Spinal cord (tissue), 10 donors: ENCODE measurements at places on chromosomes 2 and 18.
A peak's percentile ranks its signal among the peaks of the same experiment; 100 is the strongest.

DNA sequence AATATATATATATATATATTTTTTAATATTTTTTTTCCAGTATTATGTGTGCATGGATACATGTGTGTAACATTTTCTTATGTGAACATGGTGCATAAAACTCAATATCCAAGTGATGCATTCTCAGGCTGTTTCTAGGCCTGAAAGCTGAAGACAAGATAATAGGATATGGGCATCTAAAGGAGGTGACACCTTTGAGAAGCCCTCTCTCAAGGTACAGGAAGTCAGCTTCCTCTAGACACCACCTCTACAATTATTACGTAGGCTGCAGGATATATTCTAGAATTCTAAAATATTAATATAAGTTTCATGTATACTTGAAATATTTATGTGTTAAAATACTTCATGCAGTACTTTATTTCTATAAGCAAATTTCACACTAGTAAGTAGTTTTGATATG lies 327.5 kb downstream of the PTPRM start:
- no peak for DNase-seq

- no peak for DNase-seq
Measured at GRCh38 chr2:74922592-74923227, 35.7 kb upstream of the POLE4 start.

GRCh38 chr2:26585966-26586365 lies 55.2 kb downstream of the CIB4 start:
- no peak for DNase-seq

DNA sequence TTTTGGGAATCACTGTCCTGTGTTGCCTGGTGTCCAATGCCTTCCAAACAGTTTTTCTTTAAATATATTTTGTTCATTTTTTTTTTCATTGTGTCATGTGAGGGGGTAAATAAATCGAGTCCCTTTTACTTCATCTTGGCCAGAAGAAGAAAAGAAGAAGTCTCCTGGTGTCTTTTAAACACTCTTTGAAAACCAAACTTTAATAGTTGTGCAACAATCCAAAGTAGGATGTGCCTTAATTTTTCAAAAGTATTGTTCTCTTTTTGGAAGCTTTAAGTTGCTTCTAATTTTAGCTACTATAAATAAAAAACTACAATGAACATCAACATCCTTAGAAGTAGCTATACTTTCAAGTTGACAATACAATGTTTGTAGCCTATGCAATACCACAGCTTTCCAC lies 154.9 kb downstream of the ATAD2B start:
- no peak for DNase-seq

- no peak for DNase-seq
Measured at GRCh38 chr2:8986327-8986976, 17.0 kb downstream of the MBOAT2 start.

- no peak for DNase-seq
Measured at GRCh38 chr2:220695397-220696279, 876.5 kb downstream of the EPHA4 start.

GRCh38 chr18:76386886-76387285 lies 108.2 kb downstream of the ZNF516 start:
- no peak for DNase-seq

- peak; percentile 65 for DNase-seq
Measured at GRCh38 chr2:67650291-67651133, 253.4 kb downstream of the ETAA1 start.

GRCh38 chr2:100107440-100107839 lies 35.0 kb downstream of the AFF3 start:
- no peak for DNase-seq

GRCh38 chr2:173965372-173966025 lies at the start of gene SP3:
Gene SP3, minus strand, starts transcription at chr2:173965373. Its CDS starts 202 bp downstream, at chr2:173965171.
- peak; percentile 99 for DNase-seq

GRCh38 chr2:237269138-237269875 lies 144.7 kb downstream of the COL6A3 start:
- no peak for DNase-seq

GRCh38 chr2:48838029-48838428 lies 82.5 kb upstream of the LHCGR start:
- DNase-seq: no peak

- DNase-seq: peak; percentile 29
Measured at GRCh38 chr2:32824070-32824809, 122.5 kb upstream of the LTBP1 start.

DNA sequence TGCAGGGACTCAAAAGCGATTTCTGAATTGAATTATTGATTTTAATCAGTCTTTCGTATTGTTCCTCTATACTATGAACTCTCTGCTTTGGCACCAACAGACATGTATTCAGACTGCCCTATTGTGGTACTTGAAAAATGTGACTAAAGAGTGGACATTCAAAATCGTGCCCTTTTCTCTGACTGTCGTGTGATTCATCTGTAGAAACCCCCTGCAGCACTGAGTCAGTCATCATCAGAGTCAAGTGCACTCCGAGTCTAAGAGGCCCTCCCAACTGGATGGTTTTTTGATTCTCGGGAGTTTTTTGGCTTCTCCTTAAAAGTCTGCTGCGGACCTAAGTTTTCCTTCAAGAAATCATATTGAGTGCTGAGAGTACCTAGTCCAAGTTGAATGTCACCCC lies 96.4 kb upstream of the FOSL2 start:
- no peak for DNase-seq
